ENCODE measurements at places on chromosomes 6 and 20. TPM values are rescaled to one million over a fixed set of nuclear protein-coding genes. Genes with fewer than 3 reads are reported as not detected.

DNA sequence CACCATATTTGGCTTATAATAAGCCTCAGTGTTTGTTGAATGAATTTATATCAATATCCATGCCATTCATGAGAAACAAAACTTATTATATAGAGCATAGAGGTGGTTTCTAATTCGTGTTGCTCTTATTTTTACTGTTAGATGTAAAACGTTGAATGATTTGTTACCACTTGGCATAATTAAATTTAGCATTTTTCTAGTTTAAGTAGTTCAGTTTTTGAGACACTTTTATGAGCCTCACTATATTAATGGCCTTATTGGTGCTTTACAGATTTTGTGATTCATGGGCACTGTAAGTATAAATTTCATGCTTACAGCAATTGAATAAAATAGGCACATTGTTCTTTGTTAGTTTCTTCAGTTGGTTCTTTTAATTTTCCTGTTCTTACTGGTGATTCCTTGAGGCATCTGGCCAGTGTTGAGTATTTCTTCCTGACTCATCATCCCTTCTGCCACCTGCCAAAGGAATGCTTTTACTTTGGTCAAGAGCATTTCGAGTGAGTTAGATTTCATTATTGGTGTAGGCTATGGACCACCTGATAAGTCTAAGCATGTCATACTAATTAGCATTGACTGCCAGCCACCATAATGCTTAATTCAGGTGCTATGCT lies 34.8 kb downstream of the CDKAL1 start:
- no peak for DNase-seq

DNA sequence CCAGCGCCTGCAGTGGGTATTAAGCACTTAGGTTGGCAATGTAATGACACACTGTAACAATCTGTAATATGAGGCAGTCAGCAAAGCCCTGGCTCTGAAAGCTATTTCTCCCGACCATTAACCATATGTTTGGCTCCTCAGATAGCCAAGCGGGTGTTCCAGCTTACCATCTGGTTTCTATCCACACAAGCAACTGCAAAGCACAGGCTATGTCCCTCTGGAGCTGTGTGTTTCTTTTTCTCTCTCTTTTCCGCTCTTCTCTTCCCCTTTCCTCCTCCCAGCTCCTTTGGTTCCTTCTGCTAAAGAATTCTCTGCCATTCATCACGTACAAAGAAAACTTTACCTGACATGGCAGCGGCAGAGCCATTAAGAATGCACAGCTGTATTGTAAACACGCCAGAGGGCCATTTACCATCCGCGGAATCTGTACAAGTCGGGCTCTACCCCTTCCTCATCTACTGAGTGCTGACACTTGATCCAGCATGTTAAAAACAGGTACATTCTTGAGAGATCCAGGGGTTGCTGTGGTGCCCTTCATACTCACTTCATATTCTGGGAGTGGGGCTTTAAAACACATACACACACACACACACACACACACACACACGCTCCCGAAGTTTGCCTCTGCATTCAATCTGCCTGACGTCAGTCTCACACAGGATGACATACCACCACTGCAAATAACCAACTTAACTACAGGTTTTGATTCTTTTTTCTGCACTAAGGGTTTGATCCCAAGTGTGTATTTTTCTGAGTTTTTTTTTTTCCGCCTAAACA lies 77.2 kb downstream of the BACH2 start:
- DNase-seq: peak; percentile 90

GRCh38 chr6:28922821-28923317 lies 916 bp downstream of the TRIM27 start:
- DNase-seq: peak; percentile 42

GRCh38 chr20:24835195-24835594 lies 113.9 kb upstream of the CST7 start:
- DNase-seq: no peak

GRCh38 chr6:17580518-17581048 lies 19.5 kb upstream of the FAM8A1 start:
- DNase-seq: peak; percentile 37

- no peak for DNase-seq
Observed at GRCh38 chr20:38843346-38843745, 37.8 kb downstream of the PPP1R16B start.

- peak; percentile 32 for DNase-seq
Observed at GRCh38 chr6:169803271-169803811, 51.9 kb downstream of the ERMARD start.

GRCh38 chr20:199996-200395 lies 10.5 kb upstream of the DEFB128 start:
- DNase-seq: no peak

- peak; percentile 69 for DNase-seq
Observed at GRCh38 chr6:149860834-149861602, 3.1 kb downstream of the LRP11 start.

- DNase-seq: no peak
Observed at GRCh38 chr6:95543798-95544197, 33.5 kb upstream of the MANEA start.

DNA sequence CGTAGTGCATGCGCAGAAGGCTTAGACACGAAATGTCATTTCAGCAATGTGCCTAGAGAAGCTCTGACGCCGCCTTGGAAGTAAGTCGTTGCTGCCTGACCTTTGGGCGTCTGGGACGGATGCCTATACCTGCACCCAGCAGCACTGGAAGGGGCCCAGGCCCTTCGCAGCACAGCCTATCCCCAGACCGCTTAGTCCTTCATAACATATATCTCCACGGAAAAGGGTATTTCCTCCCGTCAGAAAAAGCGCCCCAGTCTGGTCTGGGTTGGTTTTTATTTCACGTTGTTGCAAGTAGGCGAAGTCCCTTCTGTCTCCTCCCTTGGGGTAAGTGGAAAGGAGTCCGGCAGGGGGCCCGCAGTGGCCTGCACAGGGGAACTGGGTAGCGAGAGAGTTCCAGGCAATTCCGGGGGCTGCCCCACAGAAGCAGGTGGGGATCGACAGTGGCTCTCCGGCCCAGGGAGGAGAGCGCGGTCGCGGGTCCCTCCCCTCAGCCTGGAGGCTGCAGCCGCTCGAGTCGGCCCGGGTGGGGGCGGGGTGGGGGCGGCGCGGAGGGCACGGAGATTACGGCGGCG lies 559 bp upstream of the EYA4 start:
- no peak for DNase-seq

DNA sequence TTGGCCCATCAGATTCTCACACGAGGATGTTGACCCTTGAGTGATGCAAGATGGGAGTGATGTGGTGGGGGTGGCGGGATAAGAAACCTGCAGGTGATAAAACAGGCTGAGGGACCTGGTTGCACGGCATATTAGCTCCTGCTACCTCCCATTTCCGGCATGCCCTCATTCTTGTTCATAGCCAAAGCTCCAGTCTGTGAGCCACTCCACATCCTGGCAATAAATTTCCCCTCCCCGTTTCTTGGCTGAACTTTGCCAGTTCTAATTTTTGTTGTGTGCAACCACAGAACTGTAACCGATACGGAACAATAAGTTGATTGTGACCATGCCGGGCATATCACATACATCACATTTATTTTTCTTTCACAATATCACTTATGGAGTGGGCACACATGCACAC lies 41.6 kb upstream of the NFATC2 start:
- DNase-seq: no peak

- DNase-seq: peak; percentile 31
Observed at GRCh38 chr6:148365041-148365440, 22.4 kb downstream of the SASH1 start.

DNA sequence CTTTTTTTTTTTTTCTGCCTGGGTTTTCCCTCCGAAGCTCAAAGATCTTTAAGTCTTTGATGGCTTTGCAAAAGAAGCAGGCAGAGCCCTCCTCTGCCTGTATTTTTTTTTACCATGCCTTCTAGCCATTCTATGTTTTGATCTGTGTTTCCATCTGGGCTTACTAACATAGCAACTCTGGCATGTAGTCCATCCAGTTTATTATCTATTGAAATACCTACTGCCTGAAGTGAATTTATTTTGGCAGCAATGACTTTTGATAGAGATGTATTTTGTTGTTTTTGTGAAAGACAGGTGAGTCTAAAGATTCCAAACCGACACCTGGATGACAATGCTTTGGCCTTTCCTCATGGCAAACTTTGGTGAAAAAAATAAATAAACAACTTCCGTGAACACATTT lies 1157.7 kb upstream of the MAP3K7 start:
- no peak for DNase-seq

DNA sequence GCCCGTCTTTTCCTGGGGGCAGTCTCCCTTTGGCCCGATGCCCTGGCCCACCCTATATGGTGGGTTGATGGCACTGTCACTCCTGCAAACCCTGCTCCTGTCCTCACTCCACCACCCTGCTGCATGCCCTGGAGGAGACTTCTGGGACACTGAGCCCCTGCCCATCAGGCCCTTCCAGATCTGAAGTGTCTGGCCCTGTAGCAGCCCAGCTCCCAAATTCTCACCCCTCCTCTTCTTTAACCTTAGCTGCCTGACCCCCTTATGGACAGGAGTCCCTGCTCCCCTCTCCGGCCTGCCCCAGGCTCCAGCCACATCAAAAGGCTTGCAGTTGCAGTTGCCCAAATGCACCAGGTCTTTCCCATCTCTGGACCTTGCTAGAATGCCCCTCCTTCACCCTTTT lies 20.8 kb upstream of the SLC32A1 start:
- no peak for DNase-seq

DNA sequence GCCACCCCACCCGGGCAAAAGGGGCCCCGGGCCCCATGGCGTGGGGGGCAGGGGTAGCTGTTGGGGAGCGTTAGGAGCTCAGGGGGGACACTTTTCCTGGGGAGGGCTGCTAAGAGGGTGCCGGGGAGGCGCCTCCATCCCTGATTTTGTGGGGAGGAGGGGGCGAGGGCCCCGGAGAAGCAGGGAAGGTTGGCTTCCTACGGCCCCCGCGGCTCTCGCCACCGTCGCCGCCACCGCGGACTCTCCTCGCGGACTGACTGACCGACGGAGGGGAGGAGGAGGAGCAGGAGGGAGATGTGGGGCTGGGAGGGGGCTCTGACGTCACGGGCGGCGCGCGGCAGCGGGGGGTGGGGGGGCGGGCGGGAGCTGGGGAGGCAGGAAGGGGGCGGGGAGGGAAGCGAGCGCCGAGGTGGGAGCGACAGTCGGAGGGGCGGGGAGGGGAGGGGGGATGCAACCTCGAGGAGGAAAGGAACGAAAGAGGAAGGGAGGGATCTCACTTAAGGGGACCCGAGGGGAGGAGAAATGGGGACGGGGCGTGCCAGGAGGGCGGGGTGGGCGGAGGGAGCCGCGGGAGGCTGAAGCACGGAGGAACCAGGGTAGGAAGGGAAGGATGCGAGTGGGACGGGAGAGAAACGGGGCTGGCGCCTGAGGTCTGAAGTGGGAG lies 5.1 kb downstream of the GABBR1 start:
- peak; percentile 87 for DNase-seq

- peak; percentile 87 for DNase-seq
Observed at GRCh38 chr6:28980852-28981430, 24.2 kb downstream of the ZNF311 start.

GRCh38 chr6:5786321-5786968 lies 220.3 kb downstream of the NRN1 start:
- DNase-seq: no peak

- no peak for DNase-seq
Observed at GRCh38 chr6:122315842-122316241, 83.6 kb upstream of the HSF2 start.

- no peak for DNase-seq
Observed at GRCh38 chr6:73107016-73107415, 118.3 kb downstream of the KHDC1L start.

DNA sequence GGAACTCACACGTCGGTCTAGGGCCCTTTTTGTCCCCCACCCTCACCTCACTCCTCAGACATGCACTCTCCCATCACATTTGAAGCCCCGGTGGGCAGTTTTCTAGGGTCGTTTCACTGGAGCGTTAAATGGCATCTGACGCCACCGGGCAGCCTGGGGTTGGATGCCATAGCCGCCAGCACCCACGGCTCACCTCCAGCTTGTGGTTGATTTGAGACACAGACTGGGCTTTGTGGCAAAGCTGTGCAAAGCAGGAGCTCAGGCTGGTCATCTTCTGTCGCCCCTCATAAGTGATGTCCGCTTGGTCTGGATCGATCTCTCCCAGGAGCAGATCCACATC lies 530 bp downstream of the GOPC start:
- no peak for DNase-seq

DNA sequence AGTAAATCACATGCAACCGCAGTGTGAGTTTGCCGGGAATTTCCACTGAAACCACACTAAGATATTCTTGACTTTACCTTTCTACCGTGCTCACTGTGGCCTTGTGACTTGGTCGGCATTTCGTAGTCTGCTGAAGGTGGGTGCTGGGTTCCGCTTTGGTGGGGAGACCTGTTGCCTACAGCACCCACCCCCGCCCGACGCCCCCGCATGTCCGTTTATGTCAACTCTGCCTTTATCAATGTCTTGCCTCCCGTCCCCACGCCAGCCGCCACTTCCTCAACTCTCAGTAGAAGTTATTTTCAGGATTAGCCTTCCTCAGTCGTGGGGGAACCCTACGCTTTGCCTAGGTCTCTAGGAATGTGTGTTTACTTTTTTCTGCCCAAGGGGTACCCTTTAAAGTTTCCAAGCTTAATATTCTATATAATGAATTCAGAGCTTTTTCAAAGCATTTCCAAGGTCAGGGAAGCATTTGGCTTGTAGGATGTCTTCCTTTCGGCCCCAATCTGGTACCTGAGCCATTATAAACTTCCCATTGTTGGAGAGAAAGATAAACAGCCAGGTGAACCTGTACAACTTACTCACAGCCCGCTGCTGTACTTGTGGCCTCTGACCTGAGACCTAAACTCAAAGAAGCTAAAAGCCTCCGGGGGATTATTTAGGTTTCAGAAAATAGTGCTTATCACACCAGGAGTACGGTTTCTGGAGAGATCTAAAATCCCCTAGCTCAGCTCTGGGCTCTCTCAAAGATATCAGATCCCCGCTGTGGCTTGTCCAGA lies 54.2 kb downstream of the TBC1D7 start:
- no peak for DNase-seq

DNA sequence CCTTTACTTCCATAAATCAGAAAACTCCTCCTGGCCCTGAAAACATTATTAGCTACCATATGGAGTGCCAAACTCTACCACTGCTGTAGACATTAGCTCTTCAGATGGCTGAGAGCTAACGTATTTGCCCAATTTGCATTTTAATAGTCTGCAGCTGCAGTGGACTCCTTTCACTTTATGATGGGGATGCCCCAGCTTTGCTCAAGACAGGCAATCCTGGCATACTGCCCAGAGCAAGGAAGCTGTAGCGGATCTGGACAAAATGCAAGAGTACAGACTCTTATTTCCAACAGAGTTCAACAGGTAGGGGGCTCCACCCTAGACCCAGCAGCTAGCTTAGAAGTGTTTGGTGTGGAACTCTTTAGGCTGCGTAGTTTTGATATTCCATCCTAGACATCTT lies 246.7 kb downstream of the FOXC1 start:
- DNase-seq: peak; percentile 72

MOXD1 gene
- total RNA-seq: 15.1 TPM

PLN gene
- total RNA-seq: 5.2 TPM

C6orf132 gene
- total RNA-seq: 2.6 TPM

SAMD5 gene
- under 0.01 TPM for total RNA-seq

GNL1 gene
- total RNA-seq: 50.3 TPM

TRMT6 gene
- 6.8 TPM for total RNA-seq

SCRT2 gene
- not detected for total RNA-seq

FHL5 gene
- total RNA-seq: not detected

UBE3D gene
- 7.4 TPM for total RNA-seq

CENPB gene
- 87.7 TPM for total RNA-seq

TBXT gene
- not detected for total RNA-seq

HDGFL1 gene
- total RNA-seq: not detected

HLA-DQA2 gene
- total RNA-seq: not detected

MYO6 gene
- 15.1 TPM for total RNA-seq

SDC4 gene
- 129 TPM for total RNA-seq

ZKSCAN3 gene
- total RNA-seq: 4.7 TPM

TNFRSF21 gene
- total RNA-seq: 39.3 TPM

All from fibroblast of villous mesenchyme (primary cell).